ENCODE measurements at places on chromosomes 6 and 20.

DNA sequence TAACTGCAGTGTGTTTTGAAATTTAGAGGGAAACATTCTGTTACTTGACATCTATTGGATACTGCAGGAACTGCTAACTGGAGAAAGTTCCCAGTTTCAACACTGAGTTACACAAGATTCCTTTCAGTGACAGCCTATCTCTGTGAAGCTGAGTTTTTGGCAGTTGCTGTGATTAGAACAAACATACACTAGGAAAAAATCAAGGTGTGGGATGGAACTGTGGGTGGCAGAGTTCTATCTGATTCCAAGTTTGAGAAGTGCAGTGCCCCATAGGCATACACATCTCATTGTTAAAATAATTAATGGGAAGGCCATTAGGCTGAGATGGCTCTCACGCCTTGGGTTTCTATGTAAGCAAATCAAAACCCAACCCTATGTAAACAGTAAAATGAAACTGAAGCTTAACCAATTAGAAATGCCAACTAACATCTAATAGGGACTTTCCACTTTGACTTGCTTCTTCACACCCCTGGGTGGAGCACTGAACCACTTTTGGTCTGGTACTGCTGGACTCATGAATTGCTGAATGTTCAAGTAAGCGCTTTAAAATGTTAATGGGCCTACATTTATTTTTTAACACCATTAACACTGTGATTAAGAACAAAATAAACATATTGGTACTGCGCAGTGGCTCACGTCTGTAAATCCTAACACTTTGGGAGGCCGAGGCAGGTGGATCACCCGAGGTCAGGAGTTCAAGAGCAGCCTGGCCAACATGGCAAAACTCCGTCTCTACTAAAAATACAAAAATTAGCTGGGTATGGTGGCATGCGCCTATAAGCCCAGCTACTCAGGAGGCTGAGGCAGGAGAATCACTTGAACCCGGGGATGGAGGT, 55.2 kb upstream of the TBC1D7 start:
- no peak overlapping the region for H3K27ac ChIP-seq
- no peaks in the 10 kb centered on the region for H3K36me3 ChIP-seq
- no peaks in the 10 kb centered on the region for H3K27me3 ChIP-seq

DNA sequence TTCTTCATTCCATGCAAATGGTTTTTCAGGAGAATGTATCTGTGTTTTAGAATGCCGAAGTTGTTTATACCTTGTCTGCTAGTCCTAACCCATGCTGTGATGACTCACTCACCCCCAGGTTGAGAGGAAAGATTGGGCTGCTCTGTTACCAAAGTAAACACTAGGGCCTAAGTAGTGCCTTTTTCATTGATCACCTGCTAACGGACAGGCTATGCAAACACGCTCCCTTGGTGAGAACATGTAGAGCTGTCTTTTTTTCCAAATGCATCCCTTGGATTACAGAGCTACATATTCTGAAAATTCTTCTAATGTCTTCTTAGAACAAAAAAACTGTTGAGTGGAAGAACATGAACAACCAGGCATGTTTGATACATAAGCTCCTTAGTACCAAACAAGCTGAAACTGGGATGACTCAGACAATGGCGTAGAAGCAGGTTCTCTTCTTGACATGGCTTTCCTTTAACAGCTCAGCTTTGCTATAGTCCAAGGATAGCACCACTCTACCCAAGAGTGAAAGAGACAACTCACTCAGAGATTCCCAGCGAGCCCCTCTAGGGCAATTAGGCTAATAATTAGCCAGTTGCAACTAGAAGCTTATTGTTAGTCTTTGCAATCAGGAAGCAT, 20.5 kb downstream of the PERP start:
- H3K27ac ChIP-seq, result no peak overlapping the region
- H3K36me3 ChIP-seq, result no peaks in the 10 kb centered on the region
- H3K4me3 ChIP-seq, result no peak overlapping the region
- H3K27me3 ChIP-seq, result no peaks in the 10 kb centered on the region
- no peaks in the 10 kb centered on the region for H3K4me1 ChIP-seq
- no peak for DNase-seq

GRCh38 chr20:49843770-49844380, 31.2 kb downstream of the SLC9A8 start:
- H3K36me3 ChIP-seq, result peaks cover 24% of the 10 kb centered on the region
- H3K4me3 ChIP-seq, result no peak overlapping the region
- peaks cover 13% of the 10 kb centered on the region for H3K4me1 ChIP-seq
- H3K27me3 ChIP-seq, result no peaks in the 10 kb centered on the region
- DNase-seq, result no peak

DNA sequence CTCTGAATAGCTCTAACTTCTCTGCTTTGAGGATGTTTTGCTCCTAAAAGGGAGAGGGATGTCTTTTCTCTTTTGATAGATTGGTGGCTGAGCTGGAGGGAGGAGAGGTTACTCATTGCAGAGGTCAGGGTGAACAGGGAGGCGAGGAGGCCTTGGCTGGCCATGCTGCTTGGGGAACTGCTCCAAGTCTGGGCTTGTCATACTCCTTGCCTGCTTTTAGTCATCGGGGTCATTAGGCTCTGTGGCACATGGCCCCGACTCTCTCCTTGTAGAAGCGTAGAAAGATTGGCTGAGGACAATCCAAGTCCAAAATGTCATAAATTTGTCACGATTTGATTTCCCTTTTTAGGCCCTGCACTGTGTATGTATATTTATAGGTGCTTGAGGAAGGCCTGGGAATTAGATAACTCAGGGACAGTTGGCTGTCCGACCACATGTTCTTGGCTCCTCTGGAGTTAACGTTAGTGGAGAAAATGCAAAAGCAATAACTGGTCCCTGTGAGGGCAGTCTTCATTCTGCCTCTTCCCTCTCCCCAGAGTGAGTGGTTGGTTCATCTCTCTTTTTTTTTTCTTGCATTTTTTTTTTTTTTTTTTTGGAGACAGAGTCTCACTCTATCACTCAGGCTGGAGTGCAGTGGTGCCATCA, 160.1 kb downstream of the SCP2D1 start:
- H3K4me1 ChIP-seq, result peaks cover 4% of the 10 kb centered on the region
- no peak overlapping the region for H3K27ac ChIP-seq
- no peaks in the 10 kb centered on the region for H3K36me3 ChIP-seq
- no peak overlapping the region for H3K4me3 ChIP-seq

DNA sequence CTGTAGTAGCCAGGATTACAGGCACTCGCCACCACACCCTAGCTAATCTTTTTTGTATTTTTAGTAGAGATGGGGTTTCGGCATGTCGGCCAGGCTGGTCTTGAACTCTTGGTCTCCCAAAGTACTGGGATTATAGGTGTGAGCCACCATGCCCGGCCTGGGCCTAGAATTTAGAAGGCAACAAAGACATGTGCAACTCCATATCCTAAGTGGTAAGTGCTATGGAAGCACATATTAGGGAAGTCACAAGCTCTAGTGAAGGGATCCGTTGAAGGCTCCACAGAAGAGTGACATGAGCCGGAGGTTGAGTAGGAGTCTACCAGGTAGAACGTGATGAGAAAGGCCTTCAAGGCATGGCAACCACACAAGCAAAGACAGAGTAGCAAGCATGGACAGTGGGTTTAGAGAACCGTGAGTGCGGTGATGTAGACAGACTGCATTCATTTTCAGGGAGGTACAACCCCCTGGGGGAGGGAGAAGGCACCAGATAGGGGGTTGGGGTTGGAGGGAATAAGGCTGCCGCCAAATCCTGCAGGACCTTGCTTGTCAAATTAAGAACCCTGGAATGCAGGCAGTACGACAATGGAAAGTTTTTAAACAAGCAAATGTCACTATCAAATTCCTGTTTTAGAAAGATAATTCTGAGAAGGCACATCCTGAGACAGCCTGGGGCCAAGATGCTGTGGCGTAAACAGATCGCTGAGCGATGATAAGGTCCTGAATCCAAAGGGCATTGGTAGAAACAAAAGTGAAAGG, 50.2 kb downstream of the ARHGAP18 start:
- DNase-seq, result no peak
- H3K27me3 ChIP-seq, result no peaks in the 10 kb centered on the region
- peaks cover 49% of the 10 kb centered on the region for H3K4me1 ChIP-seq
- H3K36me3 ChIP-seq, result no peaks in the 10 kb centered on the region
- peak overlapping the region; percentile 63 for H3K4me3 ChIP-seq

DNA sequence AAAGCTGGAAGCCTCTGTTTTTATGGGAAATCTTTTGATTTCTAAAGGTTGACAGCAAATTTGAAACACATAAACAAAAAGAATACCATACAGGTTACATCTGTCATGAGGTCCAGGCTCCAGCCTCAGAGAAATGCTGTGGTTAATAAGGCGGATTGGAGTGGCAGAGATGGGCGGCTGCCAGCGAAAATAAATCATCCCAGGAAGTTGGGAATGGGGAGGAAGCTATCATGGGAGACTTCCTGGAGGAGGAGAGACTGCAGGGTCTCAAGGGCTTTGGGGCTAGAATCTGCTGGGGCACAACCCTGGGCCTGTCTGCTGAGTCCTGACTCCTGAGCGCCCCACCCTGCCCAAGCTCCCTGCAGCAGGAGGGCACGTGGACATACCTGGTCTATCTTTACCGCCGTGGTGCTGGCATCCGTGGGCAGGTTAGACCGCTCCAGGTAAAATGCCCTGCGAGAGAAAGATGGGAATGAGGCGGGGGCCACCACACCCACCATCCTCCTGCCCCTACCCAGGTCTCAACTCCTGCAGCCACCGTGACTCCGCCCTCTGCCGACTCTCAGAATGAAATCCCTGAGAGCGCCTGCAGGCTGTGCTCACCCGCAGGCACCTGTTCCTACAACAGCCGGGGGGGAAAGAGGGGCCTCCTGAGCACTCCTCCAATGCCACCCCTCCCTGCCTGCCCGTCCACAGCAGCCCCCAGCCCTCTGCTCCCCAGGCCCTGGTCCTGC, 197.3 kb downstream of the PREX1 start:
- no peak for DNase-seq
- H3K4me1 ChIP-seq, result no peaks in the 10 kb centered on the region
- H3K27ac ChIP-seq, result no peak overlapping the region
- peaks cover 64% of the 10 kb centered on the region for H3K36me3 ChIP-seq

DNA sequence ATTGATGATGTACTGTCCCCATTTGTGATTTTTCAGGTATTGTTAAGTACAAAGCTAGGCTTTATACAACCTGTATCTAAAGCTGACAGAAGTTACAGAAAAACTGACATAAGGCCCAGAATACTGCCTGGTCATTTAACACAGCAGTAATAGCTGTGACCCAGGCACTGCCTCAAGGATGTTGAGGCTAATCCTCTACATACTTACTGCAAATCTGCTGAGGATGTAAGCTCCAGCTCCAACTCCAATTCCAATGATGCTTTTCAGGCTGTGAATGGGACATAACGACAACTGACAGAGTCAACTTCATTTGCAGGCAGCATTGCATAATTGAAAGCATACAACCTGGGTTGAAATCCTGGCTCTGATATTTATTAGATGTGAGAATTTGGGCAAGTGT, 36.3 kb upstream of the SLA2 start:
- no peaks in the 10 kb centered on the region for H3K27me3 ChIP-seq
- H3K4me1 ChIP-seq, result peaks cover 11% of the 10 kb centered on the region
- no peak for DNase-seq
- H3K36me3 ChIP-seq, result peaks cover 98% of the 10 kb centered on the region
- no peak overlapping the region for H3K4me3 ChIP-seq

DNA sequence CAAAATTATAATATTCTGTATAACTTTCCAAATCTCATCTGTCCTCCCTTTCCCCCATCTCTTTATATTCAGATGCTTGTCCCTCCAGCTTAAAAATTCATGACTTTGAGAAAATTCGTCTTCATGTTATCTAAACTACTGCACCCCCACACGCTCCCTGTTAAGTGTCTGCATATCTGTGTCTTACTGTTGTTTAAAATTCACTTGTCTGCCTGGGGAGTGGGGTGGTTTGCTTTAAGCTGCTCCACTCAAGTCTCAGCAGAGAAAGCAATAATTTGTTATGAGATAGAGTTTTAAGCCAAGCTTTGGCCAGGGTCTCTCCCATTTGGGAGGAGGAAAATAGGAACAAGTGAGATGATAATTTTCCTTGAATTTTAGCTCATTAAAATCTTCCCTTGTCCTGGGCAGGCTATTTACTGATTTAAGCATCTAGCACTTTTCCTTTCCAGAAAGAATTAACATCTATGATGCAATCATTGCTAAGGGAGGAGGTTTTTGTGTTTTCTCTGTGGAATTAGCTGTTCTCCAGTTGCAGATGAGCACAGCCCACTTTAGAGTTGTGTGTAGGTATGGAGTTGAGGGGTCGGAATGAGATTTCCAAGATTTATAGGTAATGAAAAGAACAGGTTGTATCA, 36.8 kb downstream of the MTHFD1L start:
- H3K27ac ChIP-seq, result no peak overlapping the region
- H3K4me1 ChIP-seq, result no peaks in the 10 kb centered on the region
- H3K36me3 ChIP-seq, result no peaks in the 10 kb centered on the region
- H3K27me3 ChIP-seq, result no peaks in the 10 kb centered on the region
- DNase-seq, result no peak

DNA sequence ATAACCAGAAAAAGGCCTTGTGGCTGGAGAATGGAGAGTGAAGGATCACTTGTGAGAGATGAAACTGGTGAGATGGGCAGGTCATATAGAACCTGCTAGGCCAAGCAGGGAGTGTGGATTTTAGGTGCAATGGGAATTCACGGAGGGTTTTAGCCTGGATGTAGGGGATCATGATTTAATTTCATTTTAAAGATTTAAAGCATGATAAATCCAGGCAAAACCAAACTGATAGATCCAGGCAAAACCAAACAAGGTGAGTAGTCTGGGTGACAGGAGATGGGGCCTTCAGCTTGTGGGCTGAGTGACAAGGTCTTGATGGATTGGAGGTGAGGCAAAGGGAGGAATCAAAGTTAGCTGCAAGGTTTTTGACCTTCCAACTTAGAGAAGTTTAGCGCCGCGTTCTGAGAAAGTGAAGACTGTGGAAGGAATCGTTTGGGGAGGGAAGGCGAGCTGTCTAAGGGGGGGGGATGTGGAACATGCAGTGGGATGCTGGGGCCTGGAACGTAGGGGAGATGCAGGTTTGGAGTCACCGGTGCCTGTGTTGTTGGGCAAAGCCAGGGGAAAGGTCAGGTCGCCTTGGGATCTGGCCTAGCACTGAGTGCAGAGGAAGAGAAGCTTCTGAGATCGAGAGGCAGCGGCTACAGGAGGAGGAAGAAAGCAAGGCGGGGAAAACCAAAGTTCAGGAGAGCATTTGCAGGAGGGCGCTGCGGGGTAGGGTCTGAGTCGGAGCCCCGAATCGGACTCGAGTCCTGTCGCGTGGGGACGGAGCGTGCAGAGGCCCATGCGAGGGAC, 1.3 kb upstream of the PLCG1 start:
- peak overlapping the region; percentile 77 for H3K4me3 ChIP-seq
- no peak for DNase-seq
- no peaks in the 10 kb centered on the region for H3K27me3 ChIP-seq

GRCh38 chr6:170294298-170294730, 3.4 kb upstream of the DLL1 start:
- no peaks in the 10 kb centered on the region for H3K36me3 ChIP-seq
- no peak for DNase-seq
- peaks cover 63% of the 10 kb centered on the region for H3K4me1 ChIP-seq
- H3K27ac ChIP-seq, result no peak overlapping the region
- peaks cover 67% of the 10 kb centered on the region for H3K27me3 ChIP-seq
- H3K4me3 ChIP-seq, result no peak overlapping the region

Data from left ventricle myocardium inferior (tissue), 1 donor.